Posterior vena cava (tissue), 2 donors: ENCODE measurements at places on chromosomes 16 and 17. TPM values are rescaled to one million over a fixed set of nuclear protein-coding genes. Genes with fewer than 3 reads are reported as not detected.

Gene CDIP1
- 19.4 TPM for total RNA-seq

Gene KLHL36
- total RNA-seq: 49.4 TPM

Gene TBX6
- 0.46 TPM for total RNA-seq

Gene C16orf54
- total RNA-seq: 2.5 TPM

Gene NDRG4
- total RNA-seq: 8.6 TPM

Gene NACA2
- total RNA-seq: not detected

Gene MMP15
- total RNA-seq: 5.8 TPM

Gene GAS2L2
- not detected for total RNA-seq
